AG08395 (cell line): ENCODE measurements at places on chromosomes 4 and X.

GRCh38 chr4:101475246-101475645 lies 127.9 kb upstream of the PPP3CA start:
- no peak for DNase-seq

GRCh38 chr4:163568843-163569242 lies 74.4 kb downstream of the TMA16 start:
- no peak for DNase-seq

DNA sequence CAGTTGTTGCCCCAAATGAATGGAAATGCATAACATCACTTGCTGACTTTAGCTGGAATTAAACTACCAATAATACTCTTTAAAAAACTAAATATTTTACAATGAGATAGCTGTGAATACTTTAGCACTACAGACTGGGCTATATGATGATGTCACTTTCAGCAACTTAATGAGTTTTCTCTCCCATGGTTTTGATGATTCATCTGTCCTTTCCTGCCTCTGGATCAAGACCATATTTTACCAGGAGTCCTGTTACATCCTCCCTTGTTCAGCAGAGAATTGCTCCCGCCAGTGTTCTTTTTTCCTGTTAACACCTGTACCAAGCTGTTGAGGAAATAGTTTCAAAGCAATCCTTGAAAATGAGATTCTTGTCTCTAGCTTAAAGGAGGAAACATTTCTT lies 543.0 kb downstream of the SPRY1 start:
- peak; percentile 66 for DNase-seq

GRCh38 chr4:86653237-86653865 lies 59.2 kb downstream of the PTPN13 start:
- DNase-seq, result no peak

GRCh38 chr4:166259081-166259480 lies 386.0 kb downstream of the TLL1 start:
- no peak for DNase-seq

GRCh38 chr4:164768516-164768915 lies 14.6 kb downstream of the SMIM31 start:
- peak; percentile 12 for DNase-seq

DNA sequence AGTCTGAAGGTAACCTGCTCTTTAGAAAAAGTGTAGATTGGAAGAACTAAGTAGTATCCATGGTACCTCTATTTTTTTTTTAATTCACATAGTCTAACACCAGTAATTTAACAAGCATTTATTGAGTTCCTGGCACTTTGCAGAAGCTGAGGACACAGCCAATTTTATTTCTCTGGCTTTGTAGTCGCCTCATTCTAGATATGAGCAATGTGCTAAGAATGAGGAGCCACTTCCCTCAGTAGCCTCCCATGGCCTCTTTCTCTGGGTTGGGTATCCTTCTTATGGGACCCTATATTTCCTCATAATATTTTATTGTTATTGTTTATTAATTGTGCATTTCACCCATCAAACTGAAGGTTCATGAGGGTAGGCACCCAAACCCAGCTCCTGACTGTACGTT lies 67.6 kb downstream of the ENPEP start:
- peak; percentile 8 for DNase-seq

- peak; percentile 17 for DNase-seq
Observed at GRCh38 chrX:1336331-1336943, at the start of gene IL3RA. Gene IL3RA, plus strand, starts transcription at chrX:1336785. Its CDS starts 4,981 bp downstream, at chrX:1341766.

GRCh38 chr4:87559090-87559837 lies 30.1 kb upstream of the SPARCL1 start:
- no peak for DNase-seq
